ENCODE measurements at places on chromosomes 12 and 14.

GRCh38 chr12:121423682-121424623, 24.0 kb downstream of the RNF34 start:
- DNase-seq: no peak

DNA sequence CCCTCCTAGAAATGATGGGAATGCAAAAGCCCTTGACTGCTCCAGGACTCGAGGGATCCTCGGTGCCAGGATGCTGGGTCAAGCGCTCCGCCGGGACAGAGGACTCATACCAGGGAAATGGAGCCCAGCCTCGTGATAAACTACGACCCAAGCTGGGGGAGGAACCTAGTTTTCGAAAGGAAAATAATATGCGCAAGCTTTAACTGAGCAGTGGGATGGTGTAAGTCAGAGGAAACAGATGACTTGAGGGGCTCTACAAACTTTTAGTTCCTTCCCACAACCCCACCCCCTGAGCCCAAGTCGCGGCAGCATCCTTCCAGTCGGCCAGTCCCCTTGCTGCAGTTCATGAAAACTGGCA, 654 bp upstream of the SUPT16H start:
- DNase-seq: no peak

DNA sequence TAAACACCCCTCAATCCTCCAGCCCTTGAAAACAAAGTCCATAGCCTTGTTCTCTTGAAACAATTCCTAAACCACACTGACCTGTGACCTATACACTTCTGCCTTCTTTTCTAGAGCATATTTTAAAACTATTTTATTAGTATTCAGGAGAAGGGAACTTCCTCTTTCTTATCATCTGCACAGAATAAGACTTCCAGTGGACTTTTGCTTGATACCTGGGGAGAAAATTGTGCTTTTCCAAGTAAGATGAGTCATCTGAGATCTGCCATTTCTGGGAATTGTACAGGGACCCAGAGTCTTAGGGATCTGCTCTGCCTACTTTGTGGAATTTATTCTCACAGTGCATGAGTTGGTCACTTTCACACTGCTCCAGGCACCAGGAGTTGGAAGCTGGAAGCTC, 10.5 kb upstream of the WNT5B start:
- DNase-seq: no peak

- DNase-seq: no peak
Measured at GRCh38 chr12:99455350-99456035, 192.1 kb upstream of the GARIN6 start.

- no peak for DNase-seq
Measured at GRCh38 chr14:36555998-36556743, 26.2 kb downstream of the NKX2-8 start.

GRCh38 chr14:96125536-96125935, 79.1 kb upstream of the BDKRB2 start:
- no peak for DNase-seq

GRCh38 chr14:76765461-76765931, 4.2 kb downstream of the VASH1 start:
- no peak for DNase-seq

DNA sequence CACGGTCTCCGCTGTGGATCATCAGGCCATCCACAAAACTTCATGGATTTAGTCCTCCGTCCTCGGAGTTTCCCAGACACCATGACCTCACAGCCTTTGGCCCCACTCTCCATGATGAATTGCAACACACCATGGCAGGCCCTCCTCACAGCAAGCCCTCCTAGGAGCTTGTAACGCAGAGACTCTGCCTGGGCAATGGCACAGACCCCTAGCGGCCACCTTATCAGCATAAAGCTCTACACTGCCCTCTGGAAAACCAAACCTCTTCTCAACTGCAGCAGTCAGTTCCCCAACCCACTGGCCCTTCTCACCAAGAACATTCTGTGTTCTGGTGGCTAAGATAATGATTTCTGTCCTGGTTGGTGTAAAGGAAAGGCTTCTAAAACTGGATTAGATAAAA, 238.4 kb upstream of the USP15 start:
- no peak for DNase-seq

GRCh38 chr14:93997916-93998870, 1.1 kb downstream of the CCDC197 start:
- DNase-seq: no peak

DNA sequence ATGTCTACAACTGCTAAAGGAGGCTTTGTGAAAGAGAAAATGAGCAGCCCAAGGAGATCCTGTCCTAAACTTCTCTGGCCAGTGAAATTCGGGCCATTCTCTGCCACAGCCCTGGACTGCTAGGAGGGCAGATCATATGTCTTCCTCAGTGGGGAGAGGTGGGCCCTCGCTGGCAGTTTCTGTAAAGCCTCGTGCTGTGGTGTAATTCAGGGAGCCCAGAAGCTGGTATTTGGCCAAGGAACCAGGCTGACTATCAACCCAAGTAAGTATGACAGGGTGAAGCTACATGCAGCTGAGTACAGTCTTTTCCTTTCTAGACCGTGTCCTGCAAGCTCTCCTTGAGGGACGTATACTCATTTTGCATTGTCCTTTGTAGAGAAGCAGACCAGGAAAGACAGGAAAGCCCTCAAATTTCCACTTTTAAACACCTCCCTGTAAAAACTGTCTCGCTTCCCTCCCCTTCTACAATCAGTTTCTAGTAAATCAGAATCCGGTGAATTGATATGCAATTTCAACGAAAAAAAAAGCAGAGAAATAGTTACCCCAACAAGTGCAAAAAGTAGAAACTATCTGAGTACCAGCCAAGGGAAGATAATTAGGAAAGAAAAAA, 106.8 kb downstream of the DAD1 start:
- DNase-seq: no peak

GRCh38 chr12:130804216-130804615, 34.8 kb downstream of the STX2 start:
- no peak for DNase-seq

- DNase-seq: no peak
Measured at GRCh38 chr12:95319694-95320331, 102.2 kb downstream of the VEZT start.

GRCh38 chr12:64779354-64779974, 20.3 kb upstream of the GNS start:
- DNase-seq: no peak

DNA sequence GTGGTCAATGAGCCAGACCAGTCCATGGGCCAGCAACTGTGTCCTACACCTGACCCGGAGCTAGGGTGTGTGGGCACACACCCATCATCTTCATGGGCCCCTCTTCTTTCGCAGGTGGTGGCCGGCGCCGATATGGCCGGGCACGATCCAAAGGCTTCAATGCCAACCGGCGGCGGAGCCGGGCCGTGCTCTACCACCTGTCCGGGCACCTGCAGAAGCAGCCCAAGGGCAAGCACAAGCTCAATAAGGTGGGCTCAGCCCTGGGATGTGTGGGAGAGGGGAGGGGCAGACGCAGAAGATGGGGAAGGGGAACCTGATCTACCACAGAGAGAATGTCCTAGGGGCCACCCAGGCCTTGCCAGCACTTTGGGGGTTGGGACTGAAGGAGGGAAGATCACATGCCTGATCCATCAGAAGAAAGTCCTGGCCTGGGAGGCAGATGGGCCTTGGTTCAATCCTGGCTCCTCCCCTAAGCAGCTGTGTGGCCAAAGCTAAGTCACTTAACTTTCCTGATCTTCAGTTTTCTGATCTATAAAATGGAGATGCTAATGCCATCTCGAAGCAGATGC, 3.8 kb downstream of the KCNH3 start:
- no peak for DNase-seq

DNA sequence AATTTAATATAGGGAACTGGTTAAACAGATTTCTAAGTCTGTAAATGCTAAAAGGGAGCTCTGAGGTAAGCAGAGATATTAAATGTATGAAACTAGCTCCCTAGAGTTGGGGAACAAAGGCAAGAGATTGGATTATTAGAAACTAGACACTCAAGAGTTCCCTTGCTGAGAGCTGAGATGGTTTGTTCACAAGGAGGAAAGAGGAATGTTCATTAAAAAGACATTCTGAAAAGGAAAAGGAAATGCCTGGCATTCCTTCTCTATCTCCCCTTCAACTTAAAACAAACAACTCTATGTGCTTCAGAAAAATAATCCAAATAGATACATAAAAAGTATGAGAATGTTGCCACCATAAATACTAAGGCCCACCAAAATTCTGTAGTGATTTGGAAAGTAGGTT, 73.7 kb downstream of the GALNT4 start:
- no peak for DNase-seq

DNA sequence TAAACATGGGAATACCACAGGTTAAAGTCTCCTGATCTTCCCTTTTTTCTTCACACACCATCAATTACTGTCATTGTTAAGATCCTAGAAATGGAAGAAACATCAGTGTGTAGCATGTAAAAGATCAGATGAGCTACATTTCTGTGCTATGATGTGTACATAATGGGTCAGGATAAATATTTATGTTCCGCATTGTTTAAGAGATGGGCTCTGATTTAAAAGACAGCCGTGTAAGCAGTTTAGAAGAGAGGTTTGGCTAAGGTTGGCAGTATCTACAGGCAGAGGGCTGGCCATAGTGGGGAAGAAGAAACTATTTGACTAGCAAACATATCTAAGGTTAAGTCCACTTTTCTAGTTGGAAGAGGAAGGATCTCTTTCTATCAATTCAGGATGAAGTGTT, 49.4 kb downstream of the LRRC9 start:
- no peak for DNase-seq

DNA sequence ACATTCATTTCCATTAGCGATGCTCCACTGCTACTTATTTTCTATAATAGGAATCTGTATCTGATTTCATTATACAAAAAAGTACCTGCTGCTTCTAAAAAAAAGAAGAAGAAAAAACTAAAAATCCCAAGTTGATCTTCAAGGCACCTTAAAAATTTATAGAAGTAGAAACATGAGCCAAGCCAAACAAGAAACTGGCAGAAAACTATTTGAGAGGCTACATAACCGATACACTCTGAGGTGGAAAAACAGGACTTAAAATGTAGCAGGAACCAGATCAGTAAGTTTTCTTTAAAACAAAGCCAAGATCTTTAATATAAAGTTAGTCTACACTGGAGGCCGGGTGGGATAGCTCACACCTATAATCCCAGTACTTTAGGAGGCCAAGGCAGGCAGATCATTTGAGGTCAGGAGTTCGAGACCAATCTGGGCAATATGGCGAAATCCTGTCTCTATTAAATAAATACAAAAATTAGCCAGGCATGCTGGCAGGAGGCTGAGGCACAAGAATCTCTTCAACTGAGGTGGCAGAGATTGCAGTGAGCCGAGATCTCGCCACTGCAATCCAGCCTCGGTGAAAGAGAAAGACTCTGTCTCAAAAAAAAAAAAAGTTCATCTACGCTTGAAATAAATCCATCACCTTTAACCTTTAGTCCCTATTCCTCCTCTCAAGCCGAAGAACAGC, 278.6 kb downstream of the MED13L start:
- DNase-seq: no peak

- DNase-seq: no peak
Measured at GRCh38 chr12:5913387-5913786, 31.7 kb downstream of the ANO2 start.

DNA sequence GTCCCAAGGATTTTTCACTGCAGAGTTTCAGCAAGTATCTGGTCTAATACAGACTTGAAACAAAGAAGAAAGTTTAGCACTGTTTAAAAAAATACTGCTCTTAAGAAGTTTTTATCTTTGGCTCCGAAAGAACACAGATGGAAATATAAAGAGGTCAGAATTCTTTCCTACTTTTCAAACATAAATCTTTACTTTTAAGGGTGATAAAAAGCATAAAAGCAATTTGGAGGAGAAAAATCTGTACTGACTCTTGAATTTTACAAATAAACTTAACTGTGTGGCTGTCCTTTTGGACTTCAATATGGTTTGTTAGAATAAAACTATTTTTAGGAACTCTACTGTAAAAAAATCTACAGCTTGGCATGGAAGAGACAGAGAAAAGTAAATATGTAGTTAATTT, 27.6 kb upstream of the ISM2 start:
- no peak for DNase-seq

DNA sequence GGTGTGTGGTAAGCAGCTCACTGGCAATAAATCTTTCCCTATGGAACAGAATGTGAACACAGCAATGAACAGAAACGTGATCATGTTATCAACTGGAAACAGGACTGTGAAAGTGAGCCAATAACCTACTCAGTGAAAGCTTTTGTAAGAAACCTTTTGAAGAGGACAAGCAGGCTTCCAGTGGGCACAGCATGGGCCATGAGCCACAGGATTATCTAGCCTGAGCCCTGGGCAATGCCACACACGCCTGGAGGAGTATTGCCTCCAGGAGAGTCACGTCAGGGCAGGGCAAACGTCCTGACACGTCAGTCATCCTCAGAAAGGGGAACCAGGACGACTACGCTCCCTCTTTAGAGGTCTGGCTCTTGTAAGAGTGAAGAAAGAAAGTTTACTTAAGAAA, 32.3 kb downstream of the NRDE2 start:
- no peak for DNase-seq

DNA sequence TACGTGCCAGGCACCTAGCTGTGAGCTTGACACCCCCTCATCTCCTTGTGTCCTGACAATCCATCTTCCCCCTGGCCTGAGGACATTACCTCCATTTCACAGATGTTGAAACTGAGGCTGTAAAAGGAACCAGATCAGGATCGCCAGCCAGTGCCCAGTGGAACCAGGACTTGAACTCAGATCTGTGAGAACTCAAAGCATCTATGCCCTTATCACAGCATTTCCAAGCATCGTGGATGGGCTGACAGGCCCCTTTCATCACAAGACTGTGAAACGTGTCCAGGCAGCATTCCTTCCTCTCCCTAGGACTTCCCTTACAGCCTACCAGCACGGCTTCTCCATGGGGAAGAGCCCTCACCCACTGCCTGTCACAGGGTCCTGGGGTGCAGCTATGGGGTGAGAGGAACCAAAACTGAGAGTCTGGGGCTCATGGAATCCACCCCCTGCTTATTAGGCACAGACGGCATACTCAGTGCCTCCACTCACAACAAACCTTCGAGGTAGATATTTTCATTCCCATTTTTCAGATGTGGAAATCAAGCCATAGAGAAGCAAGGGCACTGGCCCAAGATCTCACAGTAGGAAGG, 26.9 kb downstream of the CMKLR1 start:
- DNase-seq: no peak

GRCh38 chr14:103030741-103031565, 26.4 kb downstream of the CDC42BPB start:
- DNase-seq: no peak

Measured in activated T-cell treated with anti-CD3 and anti-CD28 coated beads for 1 hour (primary cell).